Glutamatergic neuron (in vitro differentiated cells): ENCODE measurements at places on chromosomes 6 and 20.
A peak's percentile ranks its signal among the peaks of the same experiment; 100 is the strongest.

DNA sequence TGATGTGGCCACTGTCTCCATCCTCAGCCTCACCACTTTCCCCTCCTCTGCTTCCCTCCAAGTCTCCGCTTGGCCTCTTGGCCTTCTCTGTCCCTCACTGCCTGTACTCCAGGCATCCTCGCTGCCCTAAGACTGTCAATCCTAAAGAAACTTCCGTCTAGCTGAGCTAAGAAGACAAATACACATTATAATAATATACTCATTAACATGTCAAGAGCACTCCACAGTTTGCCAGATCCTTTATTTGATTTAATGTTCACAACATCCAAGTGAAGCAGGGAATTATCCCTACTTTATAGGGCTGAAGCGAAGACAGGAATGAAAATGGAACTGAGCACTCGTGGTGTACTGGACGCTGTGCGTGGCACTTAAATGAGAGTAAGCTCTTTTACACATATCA lies 72.4 kb upstream of the SLC22A23 start:
- H3K27me3 ChIP-seq = peaks cover 2% of the 10 kb centered on the region
- H3K36me3 ChIP-seq = no peaks in the 10 kb centered on the region
- H3K27ac ChIP-seq = no peak overlapping the region
- no peak for DNase-seq

- H3K27ac ChIP-seq = peak overlapping the region; percentile 44
- H3K36me3 ChIP-seq = no peaks in the 10 kb centered on the region
- DNase-seq = no peak
- peak overlapping the region; percentile 50 for H3K4me3 ChIP-seq
- H3K4me1 ChIP-seq = peaks cover 54% of the 10 kb centered on the region
Observed at GRCh38 chr6:1870932-1871331, 261.2 kb downstream of the FOXC1 start.

DNA sequence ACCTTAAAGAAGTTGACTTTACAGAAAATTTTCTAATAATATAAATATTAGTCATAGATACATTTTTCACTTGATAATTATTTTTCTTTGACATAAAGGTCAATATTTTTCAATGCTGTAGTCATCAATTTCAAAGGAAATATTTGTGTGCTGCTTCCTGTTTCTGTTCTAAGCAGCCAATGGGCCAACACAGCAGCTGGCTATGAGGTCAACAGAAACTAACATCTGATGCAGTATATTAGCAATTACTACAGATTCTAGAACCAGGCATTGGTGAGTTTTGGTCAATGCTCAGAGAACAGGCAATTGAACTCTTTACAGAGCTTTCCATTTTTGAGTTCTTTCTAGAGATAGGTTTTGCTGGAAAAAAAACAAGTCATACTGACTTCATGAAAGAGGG lies 669.6 kb upstream of the NRSN1 start:
- no peak overlapping the region for H3K27ac ChIP-seq
- H3K27me3 ChIP-seq = no peaks in the 10 kb centered on the region
- H3K4me1 ChIP-seq = no peaks in the 10 kb centered on the region
- DNase-seq = no peak

DNA sequence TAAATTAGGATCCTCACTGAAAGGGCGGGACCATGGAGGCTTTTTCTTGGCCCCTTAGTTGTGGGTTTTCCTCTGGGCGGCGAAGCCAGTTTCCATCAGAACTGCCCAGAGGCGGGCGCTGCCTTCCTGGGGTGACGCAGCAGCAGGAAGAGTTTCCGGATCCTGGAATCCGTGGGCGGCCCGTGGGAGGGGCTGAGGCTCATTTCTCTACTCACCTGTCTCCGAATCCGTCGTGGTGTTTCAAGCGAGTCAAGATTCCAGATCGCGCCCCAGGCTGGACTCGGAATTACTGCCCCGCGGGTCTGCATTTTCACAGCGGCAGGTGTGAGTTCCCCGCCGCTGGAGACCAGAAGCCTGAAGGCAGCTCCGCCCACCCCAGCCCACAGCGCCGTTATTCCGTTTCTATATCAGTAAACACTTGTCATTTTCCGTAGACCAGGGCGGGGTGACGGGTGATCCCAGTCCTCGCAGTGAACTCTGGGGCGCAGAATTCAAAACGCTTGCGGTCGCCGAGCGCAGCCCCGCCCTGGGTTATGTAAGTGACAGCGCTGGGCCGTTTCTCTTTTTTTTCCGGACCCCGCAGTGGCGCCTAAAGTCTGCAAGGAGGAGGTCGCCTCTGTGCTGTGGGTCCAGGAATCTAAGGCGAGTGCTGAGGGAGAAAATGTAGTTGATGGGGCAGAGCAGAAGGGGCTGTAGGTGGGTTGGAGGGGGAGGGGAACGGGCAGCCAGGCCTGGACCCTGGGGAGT lies 27.2 kb upstream of the POU5F1 start:
- H3K36me3 ChIP-seq = peaks cover 5% of the 10 kb centered on the region
- H3K27ac ChIP-seq = peak overlapping the region; percentile 45
- H3K4me1 ChIP-seq = no peaks in the 10 kb centered on the region
- peaks cover 7% of the 10 kb centered on the region for H3K27me3 ChIP-seq
- H3K4me3 ChIP-seq = peak overlapping the region; percentile 83

- no peak overlapping the region for H3K27ac ChIP-seq
- H3K4me1 ChIP-seq = no peaks in the 10 kb centered on the region
- H3K4me3 ChIP-seq = no peak overlapping the region
- no peaks in the 10 kb centered on the region for H3K27me3 ChIP-seq
- peak; percentile 60 for DNase-seq
- no peaks in the 10 kb centered on the region for H3K36me3 ChIP-seq
Observed at GRCh38 chr6:80133020-80133419, 26.5 kb downstream of the BCKDHB start.

- no peak overlapping the region for H3K4me3 ChIP-seq
- DNase-seq = no peak
- no peaks in the 10 kb centered on the region for H3K4me1 ChIP-seq
- no peaks in the 10 kb centered on the region for H3K27me3 ChIP-seq
- H3K36me3 ChIP-seq = peaks cover 3% of the 10 kb centered on the region
Observed at GRCh38 chr20:20778676-20779075, 66.2 kb upstream of the RALGAPA2 start.

- peaks cover 11% of the 10 kb centered on the region for H3K27me3 ChIP-seq
- H3K27ac ChIP-seq = no peak overlapping the region
- H3K4me3 ChIP-seq = no peak overlapping the region
- no peaks in the 10 kb centered on the region for H3K4me1 ChIP-seq
Observed at GRCh38 chr6:5080574-5080973, 4.6 kb upstream of the PPP1R3G start.

DNA sequence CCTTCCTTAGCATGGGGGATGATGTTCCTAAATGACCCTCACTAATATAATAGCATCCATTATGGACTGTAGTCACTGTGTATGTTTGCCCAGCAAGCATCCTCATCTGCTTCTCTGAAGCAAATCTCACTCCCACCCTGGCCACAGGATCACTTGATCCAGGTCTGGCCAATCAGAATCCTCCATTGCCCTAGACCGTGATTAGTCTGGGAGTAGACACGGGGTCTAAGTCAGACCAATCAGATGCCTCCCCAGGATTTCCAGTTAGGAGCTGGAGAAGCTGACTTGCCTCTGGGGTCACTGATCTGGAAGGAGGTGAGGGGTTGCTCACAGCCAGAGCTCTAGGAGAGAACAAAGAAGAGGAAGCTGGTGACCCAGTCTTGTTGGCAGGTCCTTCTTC lies 153.9 kb downstream of the DHX35 start:
- no peak overlapping the region for H3K27ac ChIP-seq
- H3K36me3 ChIP-seq = no peaks in the 10 kb centered on the region
- H3K4me1 ChIP-seq = peaks cover 8% of the 10 kb centered on the region
- peaks cover 9% of the 10 kb centered on the region for H3K27me3 ChIP-seq
- no peak for DNase-seq
